Left cardiac atrium (tissue), 4 donors: ENCODE measurements at places on chromosomes 2 and 18. TPM values are rescaled to one million over a fixed set of nuclear protein-coding genes. Genes with fewer than 3 reads are reported as not detected.

Gene CRACDL
- total RNA-seq = 5.7 TPM

Gene ABCA12
- not detected for total RNA-seq

Gene REG3G
- not detected for total RNA-seq

DNA sequence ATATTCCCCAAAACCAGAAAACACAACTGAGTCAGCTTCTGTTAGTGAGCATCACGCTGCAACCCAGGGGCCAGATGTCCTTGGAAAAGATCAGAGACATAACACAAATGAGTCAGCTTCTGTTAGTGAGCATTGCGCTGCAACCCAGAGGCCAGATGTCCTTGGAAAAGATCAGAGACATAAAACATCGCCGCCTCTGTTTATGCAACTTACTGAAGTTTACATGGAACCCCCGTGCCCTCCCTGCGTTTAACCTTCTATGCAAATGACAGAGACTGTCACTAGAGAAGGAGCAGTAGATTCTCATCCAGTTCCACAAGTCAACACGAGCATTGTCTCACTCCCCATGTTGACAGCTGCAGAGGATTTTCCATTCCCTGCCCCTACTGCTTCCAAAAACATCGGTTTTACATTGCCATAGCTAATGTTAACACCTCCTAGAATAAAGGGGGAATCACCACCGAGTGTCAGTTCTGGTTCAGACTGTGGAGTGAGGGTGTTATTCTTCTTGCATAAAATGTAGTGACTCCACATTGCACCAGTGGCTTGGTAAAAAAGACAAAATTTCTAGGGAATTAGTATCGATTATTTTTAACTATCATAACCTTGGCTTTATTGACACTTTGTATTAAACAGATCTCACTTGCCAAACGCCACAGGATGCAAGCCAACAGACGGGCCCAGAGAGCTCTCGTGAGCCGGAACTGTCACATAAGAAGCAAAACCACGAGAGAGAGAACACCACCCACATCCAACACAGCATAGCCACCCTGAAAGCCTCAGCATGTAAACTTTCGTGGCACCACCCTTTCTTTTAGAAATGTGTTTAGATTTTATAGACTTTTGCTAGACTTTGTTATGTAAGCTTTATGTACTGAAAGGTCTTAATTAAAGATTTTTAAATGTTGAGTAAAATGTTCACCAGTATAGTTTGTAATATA, 87.7 kb downstream of the SH3YL1 start:
- DNase-seq = no peak

DNA sequence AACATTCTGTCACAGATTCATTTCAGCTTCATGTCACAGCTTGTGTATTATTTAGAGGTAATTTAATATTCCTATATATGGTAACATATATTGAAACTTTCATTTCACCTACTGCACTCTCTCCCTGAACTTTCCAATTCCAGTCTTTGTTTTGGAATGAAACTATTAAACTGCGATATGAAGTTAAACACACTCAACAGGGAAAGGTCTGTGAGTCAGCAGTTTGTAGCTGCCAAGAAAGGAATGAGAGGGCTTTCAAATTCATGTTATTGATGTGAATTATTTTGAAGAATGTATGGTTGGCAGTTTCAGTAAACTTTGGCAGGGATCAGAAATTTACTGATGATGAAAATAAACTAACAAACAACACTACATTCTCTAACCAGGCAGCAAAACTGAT, 148.3 kb downstream of the HNMT start:
- no peak for DNase-seq

- no peak for DNase-seq
Measured at GRCh38 chr2:12669036-12669435, 47.7 kb upstream of the TRIB2 start.
